ENCODE measurements at places on chromosomes 5 and 9.

GRCh38 chr5:15577132-15577531 lies 77.2 kb downstream of the FBXL7 start:
- DNase-seq, result no peak

DNA sequence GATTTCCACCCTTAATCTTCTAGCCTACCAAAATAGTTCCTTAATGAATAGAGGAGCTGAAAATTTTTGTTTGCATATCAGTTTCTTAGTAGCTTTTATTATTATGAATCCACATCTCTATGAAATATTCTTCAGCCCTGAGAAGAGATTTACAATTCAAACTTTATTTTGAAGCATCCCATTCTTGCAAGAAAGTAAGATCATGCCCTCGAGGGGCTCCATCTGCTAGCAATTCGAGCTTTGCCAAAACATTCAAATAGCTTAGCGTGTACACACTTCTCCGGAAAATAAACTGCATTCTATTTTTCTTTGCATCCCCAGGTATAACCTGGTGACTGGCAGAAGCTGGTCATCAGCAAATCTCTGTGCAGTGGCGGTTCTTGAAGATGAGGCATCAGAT lies 370.7 kb downstream of the MTRR start:
- DNase-seq, result no peak

- no peak for DNase-seq
These were observed 498.5 kb upstream of the TYRP1 start for GRCh38 chr9:12194731-12195130.

DNA sequence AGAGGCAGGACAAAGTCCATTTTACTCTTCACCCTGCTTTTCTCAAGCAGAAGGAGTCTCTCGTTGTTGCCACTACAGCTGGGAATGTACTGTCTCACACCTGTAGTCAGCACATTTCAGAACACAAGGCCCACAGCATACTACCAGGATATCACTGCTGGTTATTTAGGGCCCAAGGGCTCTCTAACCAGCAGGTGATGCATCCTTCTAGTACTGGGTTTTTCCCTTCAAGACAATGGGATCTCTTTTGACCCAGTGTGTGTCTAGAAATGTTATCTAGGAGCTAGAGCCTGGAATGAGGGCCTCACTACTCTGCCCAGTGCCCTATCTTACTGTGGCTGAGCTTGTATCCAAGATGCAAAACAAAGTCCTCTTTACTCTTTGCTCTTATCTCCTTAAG lies 235.1 kb upstream of the PRR16 start:
- DNase-seq, result no peak

- DNase-seq, result no peak
These were observed 83.3 kb downstream of the RAB3C start for GRCh38 chr5:58666141-58666540.

- DNase-seq, result peak; percentile 56
These were observed at the start of gene CDC20B for GRCh38 chr5:55172937-55173686. TSS of gene CDC20B (minus strand) at chr5:55173177. CDS start at chr5:55173000, 177 bp downstream.

DNA sequence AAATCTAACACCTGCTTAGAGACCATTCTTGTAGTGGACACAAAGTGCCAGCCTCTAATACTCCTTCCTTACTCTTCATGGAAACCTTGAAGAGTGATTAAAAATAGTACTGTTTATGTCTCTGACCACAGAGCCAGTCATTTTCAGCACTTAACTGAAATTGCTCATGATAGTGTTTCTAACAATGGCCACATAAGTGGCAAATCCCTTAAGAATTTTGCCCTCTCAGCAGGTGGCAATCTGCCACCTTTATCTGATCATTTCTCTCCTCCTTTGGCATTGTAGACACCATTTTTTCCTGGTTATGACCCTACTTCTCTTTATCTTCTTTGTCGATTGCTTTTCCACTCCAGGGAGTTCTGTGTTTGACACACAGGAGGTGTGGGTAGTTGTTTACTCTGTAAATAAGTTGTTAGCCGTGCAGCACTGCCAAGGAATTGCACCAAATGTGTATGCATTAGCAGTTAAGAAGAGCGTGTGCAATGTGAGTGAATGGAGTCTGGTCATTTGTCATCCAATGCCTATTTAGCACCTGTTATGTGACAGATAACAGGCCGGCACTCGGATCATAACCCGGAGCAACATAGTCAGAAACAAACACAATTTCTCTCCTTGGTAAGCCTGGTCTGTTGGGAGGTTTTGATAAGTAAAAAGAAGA lies 36.8 kb upstream of the STARD4 start:
- no peak for DNase-seq

- DNase-seq, result no peak
These were observed 551.8 kb upstream of the ZNF608 start for GRCh38 chr5:125298258-125298657.

- DNase-seq, result no peak
These were observed 602 bp downstream of the RPL37 start for GRCh38 chr5:40834391-40834848.

DNA sequence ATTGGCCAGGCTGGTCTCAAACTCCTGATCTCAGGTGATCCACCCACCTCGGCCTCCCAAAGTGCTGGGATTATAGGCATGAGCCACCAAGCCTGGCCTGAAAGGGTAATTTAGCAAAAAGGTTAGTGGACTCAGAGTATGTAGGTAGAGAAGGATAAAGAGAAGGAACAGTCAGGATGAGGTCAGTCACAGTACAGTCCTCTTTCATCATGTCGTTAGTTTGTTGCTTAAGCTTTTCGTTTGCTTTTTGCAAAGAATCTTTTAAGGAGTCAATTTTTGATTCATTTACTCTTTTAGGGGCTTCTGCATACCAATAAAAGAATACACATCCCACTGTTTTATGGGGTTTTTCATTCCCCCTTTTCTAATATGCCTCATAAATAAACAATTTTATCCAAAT lies 17.8 kb upstream of the GBGT1 start:
- no peak for DNase-seq

- no peak for DNase-seq
These were observed 927.9 kb downstream of the MAT2B start for GRCh38 chr5:164433106-164433870.

GRCh38 chr9:136711751-136712689 lies at the start of gene DIPK1B:
TSS of gene DIPK1B (plus strand) at chr9:136712572. CDS start at chr9:136712666, 94 bp downstream.
- peak; percentile 53 for DNase-seq

- no peak for DNase-seq
These were observed 204.4 kb downstream of the GLIS3 start for GRCh38 chr9:4095484-4095883.

DNA sequence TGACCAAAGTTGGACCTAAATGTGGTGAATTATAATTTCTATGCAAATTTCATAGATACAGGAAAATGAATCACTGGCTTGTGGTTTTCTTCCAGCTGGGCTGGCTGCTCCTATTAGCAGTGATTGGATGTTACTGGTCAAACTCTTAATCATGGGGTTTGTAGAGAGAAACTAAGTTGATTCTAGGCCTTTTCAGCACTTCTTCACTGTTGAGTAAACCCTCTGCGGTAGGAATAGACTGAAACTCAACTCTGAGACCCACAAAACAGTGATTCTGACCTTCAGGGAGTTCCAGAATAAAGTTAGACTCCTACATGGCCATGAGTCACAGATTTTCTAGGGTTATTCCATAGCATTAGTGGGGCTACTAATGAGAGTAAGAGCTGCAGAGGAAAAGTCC lies 47.9 kb upstream of the FKTN start:
- DNase-seq, result no peak

DNA sequence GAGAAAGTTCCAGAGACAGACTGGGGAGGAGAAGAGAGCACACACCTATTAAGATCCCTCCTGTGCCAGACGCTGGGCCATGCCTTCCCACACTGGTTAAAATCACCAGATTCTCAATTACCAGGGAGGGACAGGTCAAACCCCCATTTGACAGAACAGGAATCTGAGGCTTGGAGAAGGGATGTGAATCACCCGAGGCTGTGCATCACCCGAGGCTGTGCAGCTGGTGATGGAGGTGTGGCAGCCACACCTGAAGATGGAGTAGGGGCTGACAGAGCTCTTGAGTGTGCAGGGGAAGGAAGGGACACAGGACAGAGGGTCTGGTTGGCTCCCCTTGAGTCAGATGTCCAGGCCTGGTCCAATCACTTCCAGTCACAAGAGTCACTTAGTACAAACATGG lies 70.6 kb downstream of the LMX1B start:
- DNase-seq, result no peak

GRCh38 chr9:34500623-34501267 lies 22.0 kb downstream of the ENHO start:
- peak; percentile 61 for DNase-seq

- no peak for DNase-seq
These were observed 20.2 kb downstream of the CENPH start for GRCh38 chr5:69209602-69210001.

DNA sequence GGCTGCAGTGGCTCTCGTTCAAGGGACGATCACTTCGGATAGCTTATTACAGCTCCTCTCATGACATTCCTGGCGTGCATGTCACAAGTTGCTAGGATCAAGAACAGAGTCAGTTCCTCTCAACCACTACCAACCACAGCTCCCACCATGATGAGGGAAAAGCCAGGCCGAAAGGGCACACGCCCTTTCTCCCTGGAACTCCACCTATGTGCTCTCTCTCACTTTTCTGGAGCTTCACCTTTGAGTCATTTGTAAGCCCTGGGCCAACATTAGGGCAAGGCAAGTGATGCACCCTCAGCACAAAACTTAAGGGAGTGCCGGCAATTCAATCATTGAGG lies 1.6 kb downstream of the SPACA9 start:
- no peak for DNase-seq

DNA sequence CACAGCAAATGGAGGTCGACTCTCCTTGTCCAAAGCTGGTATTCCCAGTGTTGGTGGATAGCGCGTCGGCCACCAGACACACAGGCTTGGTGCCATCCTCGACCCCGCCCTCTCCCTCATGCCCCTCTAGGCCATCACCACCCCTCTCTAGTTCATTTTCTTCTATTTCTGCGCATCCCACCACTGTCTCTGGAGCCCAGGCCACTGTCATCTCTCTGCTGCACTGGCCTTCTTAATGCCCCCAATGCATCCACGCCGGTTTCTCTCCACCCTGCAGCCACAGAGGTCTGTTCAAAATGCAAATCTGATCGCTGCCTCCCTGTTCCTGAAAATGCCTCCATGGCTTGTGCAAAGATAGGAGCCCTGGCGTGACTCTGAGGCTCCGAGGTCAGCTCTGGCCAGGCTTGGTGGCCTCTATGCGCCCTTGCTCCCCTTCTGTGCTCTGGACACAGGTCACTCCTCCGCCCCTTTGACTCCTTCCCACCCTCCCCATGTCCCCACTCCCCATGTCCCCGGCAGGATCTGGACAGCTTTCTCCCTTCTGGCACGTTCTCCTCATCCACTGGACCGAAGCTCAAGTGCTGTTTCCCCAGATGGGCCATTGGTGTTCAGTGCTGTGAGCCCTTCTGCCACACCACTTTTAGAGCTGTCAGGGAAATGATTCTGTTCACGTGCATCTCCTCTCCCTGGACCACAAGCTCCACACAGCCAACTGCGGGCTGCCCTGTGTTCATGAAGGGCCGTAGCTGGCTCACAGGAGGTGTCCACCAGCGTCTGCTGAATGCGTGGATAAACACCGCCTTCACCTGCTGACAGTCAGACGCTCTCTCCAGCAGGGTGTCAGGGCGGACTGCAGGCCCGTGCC lies 59.5 kb upstream of the RNF130 start:
- DNase-seq, result no peak

GRCh38 chr5:73985145-73985544 lies 359.1 kb downstream of the ARHGEF28 start:
- DNase-seq, result no peak

- no peak for DNase-seq
These were observed 242.6 kb downstream of the DRD1 start for GRCh38 chr5:175201393-175201792.

GRCh38 chr9:96209407-96210271 lies 92.3 kb downstream of the HSD17B3 start:
- DNase-seq, result no peak

- no peak for DNase-seq
These were observed 92.6 kb downstream of the TLE4 start for GRCh38 chr9:79664375-79664831.

GRCh38 chr5:59125011-59125961 lies 542.4 kb downstream of the RAB3C start:
- DNase-seq, result no peak
